AG10803 (cell line): ENCODE measurements at places on chromosomes 16 and 17.

GRCh38 chr16:55655897-55656681, at the start of gene SLC6A2:
SLC6A2 (plus strand) TSS chr16:55655988; CDS start chr16:55656695, 707 bp downstream.
- no peak for DNase-seq

DNA sequence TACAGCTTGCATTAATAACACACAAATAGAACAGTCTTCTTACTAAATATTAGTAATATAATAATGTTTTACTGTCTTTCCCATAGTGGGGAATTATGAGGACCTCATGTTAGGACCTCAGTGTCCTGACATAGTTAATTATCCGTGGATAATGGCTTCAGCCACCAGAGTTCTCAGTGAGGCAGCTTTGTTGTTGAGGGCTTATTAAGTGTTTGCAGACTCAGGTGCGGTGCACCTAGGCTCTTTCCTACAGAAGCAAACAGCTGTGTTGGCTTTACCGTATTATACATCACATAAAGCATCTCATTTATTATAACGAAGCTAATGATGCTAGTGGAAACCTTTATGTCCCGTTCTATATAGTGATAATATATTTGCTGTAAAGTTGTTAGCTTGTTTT, 246.7 kb downstream of the FTO start:
- no peak for DNase-seq

DNA sequence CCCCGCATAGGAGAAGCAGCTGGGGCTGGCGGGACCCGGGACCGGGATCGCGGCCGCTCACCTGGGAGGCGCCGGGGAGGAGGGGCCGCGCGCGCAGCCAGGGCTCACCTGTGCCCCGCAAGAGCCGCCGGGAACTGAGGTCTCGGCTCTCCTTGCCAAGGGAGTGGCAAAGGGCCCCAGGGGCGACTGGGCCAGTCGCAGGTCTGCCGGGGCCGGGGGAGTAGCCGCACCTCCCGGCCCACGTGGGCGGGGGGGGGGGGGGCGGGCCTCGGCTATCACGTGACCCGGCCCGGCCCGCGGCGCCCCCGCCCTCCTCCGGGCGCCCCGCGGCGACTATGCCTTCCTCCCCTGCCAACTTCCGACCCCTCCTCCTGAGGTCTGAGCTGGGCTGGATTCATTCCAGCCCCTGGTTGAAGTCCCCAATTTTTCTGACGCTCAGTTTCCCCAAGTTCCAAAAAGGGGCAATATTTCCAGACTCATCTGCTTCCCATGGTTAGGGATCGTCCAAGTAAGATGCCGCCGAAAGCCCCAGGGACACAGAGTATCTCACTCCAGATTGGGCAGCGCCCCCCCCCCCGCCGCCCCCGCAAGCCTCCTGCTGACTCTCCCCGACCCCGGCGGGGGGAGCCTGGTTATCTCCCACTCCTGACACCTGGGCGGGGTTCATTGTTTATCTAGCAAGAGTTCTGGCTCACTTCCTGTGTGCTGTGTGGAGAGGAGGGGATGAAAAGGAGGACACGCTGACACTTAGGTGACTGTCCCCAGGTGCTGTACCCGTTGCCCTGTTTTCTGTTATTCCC, at the start of gene TMC6:
TSS of gene TMC6 (minus strand) at position 205 of the 800 bp plus-strand sequence. CDS start 1,923 bp downstream, outside the sequence.
- no peak for DNase-seq

- peak; percentile 85 for DNase-seq
Measured at GRCh38 chr17:44223541-44224071, 4.1 kb upstream of the UBTF start.
